ENCODE measurements at places on chromosomes 5 and 9.

DNA sequence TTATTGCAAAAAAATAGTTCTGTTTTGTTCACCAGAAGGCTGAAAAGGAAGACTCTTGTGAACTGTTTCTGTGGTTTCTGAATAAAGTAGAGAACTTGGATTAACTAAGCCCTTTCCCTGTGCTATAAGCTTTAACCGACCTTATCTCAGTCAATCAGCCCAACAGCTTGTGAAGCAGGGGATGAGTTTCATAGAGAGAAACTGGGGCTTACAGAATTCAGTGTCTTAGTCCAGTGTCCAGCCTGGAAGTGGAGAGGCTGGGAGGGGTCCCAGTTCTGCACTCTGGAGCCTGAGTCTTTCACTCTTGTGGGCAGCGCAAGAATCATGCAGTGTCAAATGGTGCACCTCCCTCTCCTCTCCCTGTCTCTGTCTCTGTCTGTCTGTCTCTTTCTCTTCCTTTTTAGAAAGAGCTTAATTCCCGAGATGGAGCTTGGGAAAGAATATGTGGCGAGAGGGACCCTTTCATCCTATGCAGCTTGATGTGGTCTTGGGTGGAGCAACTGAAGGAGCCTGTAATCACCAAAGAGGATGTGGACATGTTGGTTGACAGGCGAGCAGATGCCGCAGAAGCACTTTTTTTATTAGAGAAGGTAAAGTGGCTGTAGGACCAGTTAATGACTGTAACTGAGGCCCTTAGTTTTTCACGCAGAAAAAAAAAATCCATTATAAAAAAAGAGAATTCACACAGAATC, 17.0 kb downstream of the PTPDC1 start:
- DNase-seq: no peak

DNA sequence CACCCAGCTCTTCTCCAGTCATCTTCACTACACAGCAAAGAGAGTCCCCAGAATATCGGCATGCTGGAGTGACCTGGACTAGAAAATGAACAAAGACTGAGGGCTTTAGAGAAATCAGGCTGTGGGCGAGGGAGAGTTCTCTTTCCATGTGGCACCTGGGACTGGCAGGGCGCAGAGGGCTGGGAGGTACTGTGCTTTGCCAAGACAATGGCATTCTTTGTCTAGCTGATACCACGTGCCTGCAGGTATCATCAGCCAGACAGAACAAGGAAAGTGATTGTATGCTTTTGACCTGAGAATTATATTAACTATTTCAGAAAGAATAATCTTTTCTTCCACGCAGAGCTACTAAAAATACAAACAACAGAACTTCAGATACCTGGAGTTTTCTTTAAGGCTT, 30.5 kb downstream of the DDX31 start:
- peak; percentile 82 for DNase-seq

- DNase-seq: peak; percentile 24
These were observed 72.4 kb upstream of the LHFPL2 start for GRCh38 chr5:78720997-78721396.

- DNase-seq: no peak
These were observed 30.7 kb downstream of the TRPM6 start for GRCh38 chr9:74856989-74857388.

GRCh38 chr5:147965715-147966114, 59.4 kb upstream of the C5orf46 start:
- DNase-seq: no peak

DNA sequence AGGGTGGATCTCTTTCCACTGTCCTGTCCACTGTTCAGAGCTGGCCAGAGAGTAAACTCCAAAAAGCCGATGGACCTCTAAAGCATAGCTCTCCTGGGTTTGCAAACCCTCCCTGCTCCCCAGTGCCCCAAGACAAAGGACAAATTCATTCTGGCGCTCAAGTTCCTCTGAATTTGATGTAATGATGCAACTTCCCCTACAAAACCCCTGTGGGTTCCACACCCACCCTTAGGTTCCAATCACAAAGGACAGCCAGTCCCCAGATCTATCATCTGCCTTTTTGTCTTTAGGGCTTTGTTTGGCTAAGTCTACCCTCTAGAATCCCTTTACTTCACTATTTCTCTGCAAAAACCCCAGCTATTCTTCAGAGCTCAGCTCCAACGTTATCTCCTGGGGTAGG, 57.4 kb upstream of the SLC25A51 start:
- no peak for DNase-seq

DNA sequence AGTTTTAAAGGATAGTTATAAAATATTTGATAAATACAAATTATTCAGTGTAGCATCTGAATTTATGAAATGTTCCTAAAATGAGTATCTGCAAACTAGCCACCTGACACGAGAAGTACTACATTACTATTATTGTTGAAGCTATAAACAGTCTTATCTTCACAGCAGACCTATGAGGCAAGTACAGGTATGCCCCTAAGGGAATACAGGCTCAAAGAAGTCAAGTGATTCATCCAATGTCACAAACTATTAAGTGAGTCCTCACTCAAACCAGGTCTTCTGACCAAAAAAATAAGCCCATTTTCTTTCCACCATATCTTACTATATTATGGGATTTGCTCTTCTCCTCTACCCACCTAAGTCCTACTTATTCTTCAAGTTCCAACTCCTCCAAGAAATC, 28.7 kb downstream of the STRBP start:
- DNase-seq: peak; percentile 41

DNA sequence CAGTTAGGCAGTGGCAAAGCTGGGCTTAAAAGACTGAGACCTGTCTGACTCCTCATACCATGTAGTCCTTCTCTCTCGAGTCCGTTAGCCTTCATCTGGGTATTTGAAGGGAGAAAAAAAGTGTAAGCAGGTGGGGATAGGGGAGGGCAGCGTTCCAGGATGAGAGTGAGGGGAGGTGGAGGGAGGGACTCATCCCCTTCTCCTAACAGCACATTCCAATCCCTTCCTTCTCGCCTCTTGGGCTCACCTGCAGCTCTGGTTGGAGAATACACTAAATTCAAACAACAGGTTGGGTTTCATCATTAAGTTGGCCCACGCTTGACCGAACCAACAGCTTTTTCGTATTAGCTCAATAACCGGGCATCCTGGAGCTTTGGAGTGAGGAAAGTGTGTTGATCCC, 3.6 kb downstream of the NEURL1B start:
- no peak for DNase-seq

- DNase-seq: peak; percentile 88
These were observed 13.6 kb downstream of the PTPDC1 start for GRCh38 chr9:94097788-94098414.

DNA sequence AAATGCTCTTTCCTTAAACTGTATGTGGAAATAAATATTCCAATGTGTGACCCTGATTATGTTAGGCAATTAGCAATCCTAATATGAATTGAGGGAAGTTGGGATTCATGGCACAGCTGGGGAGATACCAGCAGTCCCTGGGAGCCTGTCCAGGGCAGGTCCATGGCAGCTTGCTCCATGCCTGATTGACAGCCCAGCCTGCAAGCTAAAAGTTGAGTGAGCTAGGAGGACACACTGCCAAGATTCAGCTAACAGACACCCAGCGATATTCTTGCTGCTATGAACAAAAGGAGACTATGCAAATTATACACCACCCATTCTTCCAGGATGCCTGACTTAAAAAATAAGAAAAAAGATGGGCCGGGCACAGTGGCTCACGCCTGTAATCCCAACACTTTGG, 6.2 kb downstream of the TGFBI start:
- no peak for DNase-seq

- peak; percentile 76 for DNase-seq
These were observed 725 bp downstream of the NDUFB6 start for GRCh38 chr9:32571969-32572899.

- DNase-seq: no peak
These were observed 10.7 kb downstream of the TNFAIP8 start for GRCh38 chr5:119366540-119366881.

- no peak for DNase-seq
These were observed 86.6 kb downstream of the FEM1C start for GRCh38 chr5:115458003-115458409.

DNA sequence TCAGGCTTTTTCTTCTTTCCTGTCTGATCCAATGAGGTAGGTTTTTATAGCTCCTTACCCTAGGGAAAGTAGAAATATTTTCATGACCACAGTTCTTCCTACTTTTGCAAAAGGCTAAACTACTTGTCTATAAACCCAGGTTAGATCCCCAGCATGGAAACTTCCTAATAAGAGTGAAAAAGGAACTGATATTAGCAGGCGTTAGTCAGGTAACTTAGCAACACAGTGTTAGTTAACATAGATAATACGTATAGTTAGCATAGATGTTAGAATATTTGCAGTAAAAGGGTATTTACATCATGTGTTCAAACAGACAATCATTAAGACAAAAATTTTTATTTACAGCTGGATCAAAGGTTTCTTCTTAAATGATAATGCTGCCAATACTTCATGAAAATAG, 162.9 kb upstream of the DAB2 start:
- DNase-seq: no peak

GRCh38 chr5:146888351-146888978, 9.9 kb upstream of the PPP2R2B start:
- no peak for DNase-seq

DNA sequence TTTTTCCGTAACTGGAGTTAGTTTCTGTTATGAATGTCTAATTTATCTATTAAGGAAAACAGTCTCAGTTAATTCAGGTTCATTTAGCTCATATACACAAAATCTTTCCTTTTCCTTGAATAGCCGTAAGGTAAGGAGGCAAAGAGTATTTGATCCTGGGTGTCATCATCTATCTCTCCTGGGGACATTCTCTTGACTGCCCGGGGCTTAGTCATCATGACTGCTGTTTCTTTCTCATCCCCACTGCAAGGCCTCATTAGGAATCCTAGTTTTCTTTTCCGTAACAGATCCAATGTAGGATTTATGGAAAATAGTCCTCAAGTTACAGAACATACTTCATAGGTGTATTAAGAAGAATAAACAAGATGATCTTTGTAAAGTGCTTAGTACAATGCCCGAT, 134.9 kb upstream of the CHD1 start:
- DNase-seq: no peak

DNA sequence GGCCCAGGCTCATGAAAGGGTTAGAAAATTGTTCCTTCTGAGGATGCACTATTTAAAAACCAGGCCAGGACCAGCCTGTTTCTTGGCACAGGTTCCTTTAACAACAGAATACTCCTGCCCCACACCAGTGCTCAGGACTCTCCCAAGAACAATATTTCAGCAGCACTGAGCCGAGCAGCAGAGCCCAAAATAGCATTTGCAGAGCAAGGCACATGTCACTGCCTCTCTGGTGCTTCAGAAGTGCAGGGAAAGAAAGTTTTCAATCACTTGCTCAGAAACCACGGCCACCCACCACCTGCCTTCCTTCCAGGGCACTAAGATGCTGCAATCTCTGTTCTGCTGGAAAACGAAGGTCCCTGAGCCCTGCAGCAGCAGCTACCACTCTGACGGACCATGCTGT, 77.6 kb downstream of the SIL1 start:
- no peak for DNase-seq

GRCh38 chr9:79741381-79741780, 169.6 kb downstream of the TLE4 start:
- DNase-seq: no peak

DNA sequence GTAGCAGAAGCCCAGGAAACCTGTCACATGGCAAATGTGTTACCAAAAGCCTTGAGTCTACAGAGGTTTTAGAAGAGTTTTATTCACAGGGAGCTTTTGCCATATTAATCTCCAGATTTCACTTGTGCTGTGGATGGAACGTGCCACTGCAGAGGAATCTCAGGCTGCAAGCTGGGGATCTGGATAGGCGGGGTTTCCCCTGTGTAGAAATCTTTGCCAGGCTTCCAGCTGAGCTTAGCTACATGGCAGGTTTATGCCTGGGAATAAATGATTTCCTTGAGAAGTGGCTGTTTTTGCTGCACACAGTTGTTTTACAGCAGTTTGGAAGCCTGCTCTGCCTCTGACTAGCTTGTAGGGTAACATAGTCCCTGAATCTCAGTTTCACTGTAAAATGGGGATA, 224.6 kb upstream of the PLPPR1 start:
- DNase-seq: no peak

DNA sequence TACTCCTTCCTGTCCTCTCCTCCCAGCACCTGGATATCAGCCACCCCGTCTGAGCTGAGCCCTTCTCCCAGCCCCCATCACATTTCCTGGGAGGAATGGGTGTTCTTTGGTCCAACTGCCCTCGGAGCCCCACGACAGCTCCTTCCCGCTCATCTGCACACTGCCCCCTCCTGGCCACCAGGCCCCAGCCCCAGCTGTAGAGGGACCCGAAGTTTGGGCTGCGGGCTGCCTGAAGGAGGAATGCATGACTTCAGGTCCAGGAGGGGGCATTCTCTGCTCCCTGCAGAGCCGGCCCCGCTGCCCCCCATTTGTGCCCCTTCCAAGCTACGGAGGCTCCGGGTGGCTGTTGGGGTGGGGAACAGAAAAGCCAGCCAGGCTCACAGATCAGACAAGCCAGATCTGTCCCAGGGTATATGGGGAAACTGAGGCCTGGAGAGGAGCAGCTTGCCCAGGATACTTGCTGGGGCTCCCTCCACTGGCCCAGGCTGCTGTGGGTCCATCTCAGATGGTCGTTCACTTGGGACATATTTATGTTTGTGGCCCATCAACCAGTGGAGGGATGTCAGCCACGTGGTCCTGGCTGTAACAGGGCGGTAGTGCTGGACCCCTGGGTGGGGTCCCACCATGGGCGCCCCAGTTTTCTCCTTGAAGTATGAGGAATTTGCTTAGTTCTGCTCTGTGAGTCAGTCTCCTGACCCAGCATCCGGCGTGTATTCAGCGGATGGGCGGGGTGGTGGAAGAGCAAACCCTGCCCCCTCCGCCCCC, 33.1 kb downstream of the DAB2IP start:
- no peak for DNase-seq

- no peak for DNase-seq
These were observed 27.0 kb upstream of the FRRS1L start for GRCh38 chr9:109193974-109194556.

DNA sequence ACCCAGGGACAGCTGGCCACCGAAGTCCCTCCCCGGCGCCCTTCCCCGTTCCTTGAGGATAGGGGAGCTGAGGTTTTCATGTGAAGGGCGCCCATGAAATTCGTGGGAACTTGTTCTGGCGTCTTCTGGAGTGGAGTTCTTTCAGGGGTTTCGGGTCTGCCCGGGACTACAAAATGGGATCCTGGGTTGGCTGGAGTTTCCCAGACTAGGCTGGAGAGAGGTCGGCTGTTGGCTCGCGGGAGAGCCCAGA, 3.6 kb upstream of the RGMB start:
- no peak for DNase-seq

- no peak for DNase-seq
These were observed 111.5 kb upstream of the CTSL start for GRCh38 chr9:87614397-87614796.

GRCh38 chr9:92097997-92098482, 17.2 kb downstream of the SPTLC1 start:
- peak; percentile 86 for DNase-seq
